RCC 7860 (cell line): ENCODE measurements at places on chromosomes 7 and 10.
A peak's percentile ranks its signal among the peaks of the same experiment; 100 is the strongest.

GRCh38 chr7:20005081-20005480 lies 212.1 kb downstream of the MACC1 start:
- DNase-seq: no peak

DNA sequence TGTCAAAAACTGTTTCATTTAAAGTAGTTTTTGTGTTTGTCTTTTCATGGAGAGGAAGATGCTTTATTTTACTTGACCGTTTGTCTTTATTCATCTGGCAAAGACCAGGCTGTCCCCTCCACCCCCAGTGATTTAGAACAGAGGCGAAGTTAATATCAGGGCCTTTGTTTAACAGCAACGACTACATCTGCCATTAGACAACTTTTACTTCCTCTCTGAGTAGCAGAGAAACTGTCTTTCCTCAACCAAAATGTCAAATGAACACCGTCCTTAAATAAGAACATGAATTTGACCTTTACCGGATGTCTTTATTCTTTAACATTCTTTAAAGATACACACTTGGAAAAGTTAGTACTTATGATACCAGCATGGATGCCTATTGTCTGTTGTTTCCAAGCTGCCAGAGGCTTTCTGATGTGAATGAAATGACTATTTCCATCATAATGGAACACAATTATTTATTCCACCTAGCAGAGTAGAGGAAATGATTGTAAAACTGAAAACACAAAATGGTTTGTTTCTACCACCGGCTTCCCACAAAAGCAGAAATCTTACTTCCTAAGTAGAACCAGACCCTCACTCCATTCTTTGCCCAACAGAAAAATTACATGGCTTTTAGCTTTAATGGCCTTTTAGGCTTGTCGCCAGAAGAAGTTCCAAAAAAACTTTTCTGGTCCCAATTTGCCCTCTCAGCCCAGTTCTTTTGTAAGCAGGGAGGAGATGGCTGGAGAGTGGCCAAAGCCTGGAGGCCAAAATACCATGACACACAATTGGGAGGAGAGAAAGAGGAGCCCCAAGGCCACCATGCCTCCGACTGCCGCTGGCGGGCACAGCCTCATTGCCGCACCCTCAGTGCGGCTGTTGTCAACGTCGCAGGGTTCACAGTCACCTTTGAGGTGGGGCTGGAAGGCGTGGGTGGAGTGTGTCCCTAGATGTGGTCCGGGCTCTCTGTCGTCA lies 168.5 kb downstream of the TEX36 start:
- no peak for DNase-seq

- no peak for DNase-seq
These were observed 41.5 kb upstream of the GPAM start for GRCh38 chr10:112224933-112225529.

DNA sequence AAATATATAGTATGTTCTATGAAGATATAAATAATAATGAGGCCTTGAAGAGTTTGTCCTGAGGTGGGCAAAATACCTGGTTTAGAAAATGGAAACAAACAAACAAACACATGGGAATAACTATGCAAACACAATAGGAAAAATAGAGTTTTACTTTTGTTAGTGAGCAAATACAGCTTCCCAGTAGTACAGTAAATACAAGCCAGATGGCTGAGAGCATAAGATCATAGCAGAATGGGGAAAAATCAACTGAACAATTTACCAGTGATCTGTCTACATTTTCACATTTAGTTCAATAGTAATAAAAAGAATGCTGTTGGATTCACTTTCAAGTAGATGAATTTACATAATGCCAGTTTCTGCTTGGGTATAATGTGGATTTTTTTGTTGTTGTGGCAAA lies 45.1 kb downstream of the ADD3 start:
- DNase-seq: no peak

- peak; percentile 59 for DNase-seq
These were observed 53.8 kb downstream of the HGF start for GRCh38 chr7:81715984-81716588.

DNA sequence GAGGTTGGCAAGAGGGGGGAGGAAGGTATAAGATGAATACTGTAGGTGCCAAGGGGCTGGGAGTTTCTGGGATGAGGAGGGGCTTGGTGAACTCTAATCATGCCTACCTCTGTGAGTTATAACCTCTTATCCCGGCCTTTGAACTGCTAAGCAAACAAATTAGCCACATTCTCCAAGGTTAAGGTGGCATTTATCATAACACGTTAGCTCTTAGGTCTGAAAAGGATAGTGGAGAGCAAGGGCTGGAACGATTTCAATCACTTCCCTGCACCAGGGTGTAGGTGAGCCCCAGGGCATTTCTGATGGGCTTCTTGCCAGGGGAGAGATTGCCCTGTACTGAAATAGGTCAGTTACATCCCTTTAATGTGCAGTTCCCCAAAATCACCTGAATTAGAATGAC lies 28.6 kb upstream of the DMBT1 start:
- DNase-seq: no peak

DNA sequence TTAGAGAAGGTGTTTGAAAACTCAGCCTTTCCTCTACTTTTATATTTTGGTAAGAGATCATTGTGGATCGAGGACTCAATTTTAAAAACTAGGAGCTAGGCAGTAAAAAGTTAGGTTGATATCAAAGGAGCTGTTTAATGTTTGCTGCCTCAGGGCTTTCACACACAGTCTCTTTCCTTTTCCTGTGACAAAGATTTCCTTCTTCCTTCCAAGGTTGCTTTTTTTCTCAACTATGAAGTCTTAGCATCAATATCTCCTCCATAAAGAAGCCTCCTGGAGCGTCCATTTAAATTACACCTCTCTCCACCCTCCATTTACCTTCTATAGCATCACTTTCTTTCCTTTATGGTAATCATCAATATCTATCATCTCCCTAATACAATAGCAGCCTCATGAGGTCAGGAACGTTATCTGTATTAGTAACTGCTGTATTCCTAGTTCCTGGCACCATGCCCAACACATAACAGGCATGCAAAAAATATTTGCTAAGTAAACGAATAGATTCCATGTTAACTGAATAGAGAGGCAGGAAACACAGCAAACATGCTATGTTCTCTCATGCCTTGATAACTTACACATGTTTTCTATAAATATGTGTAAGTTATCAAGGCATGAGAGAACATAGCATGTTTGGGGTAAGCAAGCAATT lies 48.5 kb downstream of the GNAT3 start:
- DNase-seq: no peak

DNA sequence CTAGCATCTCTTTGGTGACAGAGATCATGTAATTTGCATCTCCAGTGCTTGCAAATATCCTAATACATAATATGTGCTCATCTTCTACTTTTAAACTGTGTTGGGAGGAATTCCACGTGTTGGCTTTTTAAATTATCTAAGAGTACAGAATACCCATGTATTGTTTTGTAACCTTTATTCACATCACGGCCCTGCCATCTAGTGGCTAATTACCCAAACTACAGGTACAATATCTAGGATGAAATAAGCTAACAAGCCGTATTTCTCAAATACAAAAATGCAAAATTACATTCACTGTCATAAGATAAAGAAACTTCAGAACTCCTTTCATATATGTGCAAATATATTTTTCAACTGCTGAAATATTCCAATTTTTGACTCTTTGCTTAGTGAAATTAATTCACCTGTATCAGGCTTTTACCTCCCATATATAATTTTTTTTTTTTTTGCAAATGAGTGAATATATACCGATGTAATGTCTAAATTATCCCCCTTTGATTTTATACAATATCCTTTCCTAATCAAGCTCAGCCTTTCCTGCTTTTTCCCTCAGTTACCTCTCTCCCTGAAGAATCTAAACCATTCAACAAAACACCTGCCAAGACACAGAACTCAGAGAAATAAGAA lies 30.3 kb upstream of the LSM8 start:
- peak; percentile 46 for DNase-seq

GRCh38 chr10:87546210-87546609 lies 41.5 kb downstream of the MINPP1 start:
- DNase-seq: no peak

DNA sequence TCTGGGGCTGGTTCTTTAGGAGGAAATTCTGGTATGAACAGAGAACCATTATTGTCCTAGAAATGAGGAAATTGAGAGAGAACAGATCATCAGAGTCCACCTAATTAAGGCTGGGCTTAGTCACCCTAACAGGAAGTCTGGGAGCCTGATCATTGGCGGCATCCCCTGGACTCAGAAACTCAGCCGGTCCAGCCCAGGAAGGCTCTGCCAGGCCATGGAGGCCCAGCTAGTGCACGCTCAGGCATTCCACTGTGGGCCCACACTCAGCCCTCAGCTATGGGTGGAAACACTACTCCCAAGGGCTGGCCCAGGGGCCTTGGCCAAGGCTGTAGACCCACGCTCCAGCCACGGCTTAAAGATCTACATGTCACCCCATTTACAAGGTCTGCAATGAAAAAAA lies 109.2 kb downstream of the PTPN20 start:
- DNase-seq: no peak

DNA sequence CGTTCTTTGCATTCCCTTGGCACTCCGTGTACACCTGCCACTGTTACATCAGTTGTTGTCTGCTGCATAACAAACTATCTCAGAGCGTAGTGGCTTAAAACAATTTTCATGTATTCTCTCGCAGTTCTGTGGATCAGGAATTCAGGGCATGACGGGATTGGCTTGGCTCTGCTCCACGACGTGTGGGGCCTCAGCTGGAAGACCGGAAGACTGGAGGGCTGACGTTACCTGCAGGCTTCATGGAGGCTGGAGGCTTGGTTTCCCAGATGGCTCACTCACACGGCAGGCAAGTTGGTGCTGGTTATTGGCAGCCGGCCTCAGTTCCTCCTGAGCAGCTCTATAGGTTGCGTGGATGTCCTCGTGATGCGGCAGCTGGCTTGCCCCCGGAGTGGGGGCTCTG lies 25.5 kb downstream of the NYAP1 start:
- DNase-seq: peak; percentile 51

DNA sequence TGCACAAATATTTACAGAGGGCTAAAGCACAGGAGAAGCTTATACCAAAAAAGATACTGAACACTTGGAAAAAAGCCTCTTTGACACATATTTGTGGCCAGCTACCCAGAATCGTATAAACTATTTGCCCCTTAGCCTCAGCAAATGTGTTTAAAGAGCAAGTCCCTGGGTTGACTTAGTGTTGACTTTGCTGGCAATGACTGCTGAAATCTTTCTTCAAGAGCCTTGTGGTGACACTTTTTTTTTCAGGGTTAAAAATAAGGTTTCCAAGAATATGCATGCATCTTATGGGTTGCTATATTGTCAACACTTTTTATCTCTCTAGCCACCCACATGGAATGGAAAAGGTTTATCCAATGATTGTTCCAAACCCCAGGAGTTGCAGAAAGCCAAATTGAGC lies 14.9 kb upstream of the PLEKHS1 start:
- no peak for DNase-seq

DNA sequence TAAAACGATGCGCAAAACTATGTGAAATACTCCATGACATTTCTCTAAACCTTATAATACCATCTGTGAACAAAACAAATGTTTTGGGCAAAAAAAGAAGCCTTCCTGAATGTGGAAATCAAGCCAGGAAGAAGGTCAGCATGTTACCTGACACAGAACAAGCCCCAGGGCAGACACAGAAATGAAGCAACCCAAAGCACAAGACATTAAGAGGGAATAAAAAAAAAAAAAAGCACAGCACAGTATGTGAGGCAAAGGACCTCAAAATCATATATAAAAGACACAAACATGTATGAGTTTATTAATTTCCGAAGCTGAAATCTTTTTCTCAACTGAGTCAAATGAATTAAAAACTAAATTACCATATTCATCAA lies 161.8 kb downstream of the SKIDA1 start:
- DNase-seq: no peak

GRCh38 chr10:119209035-119209735 lies 1.8 kb downstream of the GRK5 start:
- DNase-seq: no peak

DNA sequence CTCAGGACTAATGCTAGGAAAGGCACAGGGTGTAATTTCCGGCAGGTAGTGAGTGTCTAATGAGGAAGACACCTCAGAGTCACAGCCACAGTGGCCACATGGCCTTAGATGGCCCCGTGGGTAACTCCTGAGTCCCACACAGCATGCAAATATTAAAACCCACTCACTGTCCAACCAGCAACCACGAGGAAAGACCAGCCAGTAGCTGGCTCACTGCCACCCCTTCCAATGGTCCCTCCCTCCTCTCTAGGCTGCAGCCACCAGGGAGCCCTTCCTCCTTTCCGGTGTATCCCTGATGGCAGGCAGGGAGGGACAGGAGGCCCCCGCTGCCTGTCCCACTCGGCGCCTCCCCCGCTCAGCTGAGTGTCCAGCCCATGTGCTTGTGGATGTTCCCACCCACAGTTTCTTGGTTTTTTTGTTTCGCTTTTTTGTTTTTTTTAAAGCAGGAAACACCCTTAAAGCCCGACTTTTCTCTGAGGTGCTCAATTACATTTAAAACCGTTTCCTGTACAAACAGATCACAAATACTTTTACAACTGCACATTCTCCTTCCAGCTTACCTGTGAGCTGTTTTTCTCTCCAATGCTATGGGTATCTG lies 9.2 kb downstream of the BNIP3 start:
- no peak for DNase-seq

DNA sequence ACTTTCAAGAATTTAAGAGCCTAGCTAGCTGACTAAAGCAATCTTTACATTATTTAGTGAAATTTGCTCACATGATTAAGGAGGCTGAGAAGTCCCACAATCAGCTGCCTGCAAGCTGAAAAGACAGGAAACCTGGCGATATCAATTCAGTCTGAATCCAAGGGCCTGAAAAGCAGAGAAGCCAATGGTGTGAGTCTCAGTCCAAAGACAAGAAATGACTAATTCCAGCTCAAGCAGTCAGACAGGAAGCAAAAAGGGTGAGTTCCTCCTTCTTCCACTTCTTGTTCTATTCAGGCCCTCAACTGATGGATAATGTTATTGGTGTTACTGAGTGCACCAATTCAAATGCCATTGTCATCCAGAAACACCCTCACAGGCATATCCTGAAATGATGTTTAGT lies 1231.6 kb upstream of the CELF2 start:
- DNase-seq: no peak

GRCh38 chr7:98472521-98472954 lies 71.6 kb upstream of the BAIAP2L1 start:
- no peak for DNase-seq

- no peak for DNase-seq
These were observed 8.7 kb upstream of the ARHGAP12 start for GRCh38 chr10:31937371-31937770.

- no peak for DNase-seq
These were observed 43.5 kb upstream of the CDC14C start for GRCh38 chr7:48880851-48881250.

DNA sequence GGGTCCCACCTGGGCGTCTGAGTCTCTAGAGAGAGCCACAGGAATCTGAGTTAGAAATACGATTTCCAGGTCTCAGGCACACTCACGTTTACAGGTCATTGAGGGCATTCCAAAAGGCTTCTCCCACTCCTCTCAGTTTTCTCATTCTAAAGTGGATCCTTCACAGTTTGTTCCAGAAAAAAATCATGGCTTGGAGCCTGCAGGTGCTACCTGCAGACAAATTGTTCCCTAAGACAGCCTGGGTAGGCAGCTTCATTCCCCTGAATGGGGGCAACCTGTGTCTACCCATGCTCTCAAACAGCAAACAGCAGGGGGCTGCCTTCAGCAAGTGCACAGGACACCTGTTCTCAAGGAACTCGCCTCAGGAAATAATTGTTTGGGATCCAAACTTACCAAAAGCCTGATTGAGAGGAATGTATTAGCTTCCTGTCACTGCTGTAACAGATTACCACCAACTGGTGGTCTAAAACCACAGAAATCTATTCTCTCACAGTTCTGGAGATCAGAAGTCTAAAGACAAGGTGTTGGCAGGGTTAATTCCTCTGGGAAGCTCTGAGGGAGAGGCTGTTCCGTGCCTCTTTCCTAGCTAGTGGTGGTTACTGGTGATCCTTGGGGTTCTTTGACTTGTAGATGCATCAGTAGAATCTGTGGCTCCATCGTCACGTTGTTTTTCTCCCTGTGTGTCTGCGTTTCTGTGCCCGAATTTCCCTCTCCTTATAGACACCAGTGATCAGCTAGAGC lies 117.2 kb downstream of the RAB11FIP2 start:
- no peak for DNase-seq
